ENCODE measurements at places on chromosomes 3 and 15.
A peak's percentile ranks its signal among the peaks of the same experiment; 100 is the strongest.

- no peak for DNase-seq
These were observed 514.1 kb downstream of the MAGI1 start for GRCh38 chr3:65524584-65524983.

- DNase-seq, result no peak
These were observed 24.9 kb upstream of the FAH start for GRCh38 chr15:80127911-80128310.

- no peak for DNase-seq
These were observed 586.9 kb upstream of the SGO1 start for GRCh38 chr3:20772869-20773268.

DNA sequence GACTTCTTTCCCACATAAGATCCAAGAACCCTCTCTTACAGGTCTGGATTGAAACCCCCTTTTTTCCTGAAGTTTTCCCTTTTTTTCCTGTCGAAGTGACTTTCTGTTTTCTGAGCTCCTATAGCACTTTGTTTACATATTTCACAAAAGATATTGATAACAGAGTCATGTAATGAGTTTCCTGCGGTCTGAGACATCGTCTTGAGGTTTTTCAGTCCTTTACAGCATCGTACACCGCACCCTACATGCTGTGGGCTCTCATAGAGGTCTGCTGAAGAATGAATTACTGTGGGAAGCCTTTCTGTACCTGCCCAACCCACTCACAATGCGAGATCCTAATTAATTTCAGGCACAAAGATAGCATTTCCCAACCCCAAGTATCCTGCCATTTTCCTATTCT lies 53.1 kb downstream of the MCF2L2 start:
- DNase-seq, result no peak

DNA sequence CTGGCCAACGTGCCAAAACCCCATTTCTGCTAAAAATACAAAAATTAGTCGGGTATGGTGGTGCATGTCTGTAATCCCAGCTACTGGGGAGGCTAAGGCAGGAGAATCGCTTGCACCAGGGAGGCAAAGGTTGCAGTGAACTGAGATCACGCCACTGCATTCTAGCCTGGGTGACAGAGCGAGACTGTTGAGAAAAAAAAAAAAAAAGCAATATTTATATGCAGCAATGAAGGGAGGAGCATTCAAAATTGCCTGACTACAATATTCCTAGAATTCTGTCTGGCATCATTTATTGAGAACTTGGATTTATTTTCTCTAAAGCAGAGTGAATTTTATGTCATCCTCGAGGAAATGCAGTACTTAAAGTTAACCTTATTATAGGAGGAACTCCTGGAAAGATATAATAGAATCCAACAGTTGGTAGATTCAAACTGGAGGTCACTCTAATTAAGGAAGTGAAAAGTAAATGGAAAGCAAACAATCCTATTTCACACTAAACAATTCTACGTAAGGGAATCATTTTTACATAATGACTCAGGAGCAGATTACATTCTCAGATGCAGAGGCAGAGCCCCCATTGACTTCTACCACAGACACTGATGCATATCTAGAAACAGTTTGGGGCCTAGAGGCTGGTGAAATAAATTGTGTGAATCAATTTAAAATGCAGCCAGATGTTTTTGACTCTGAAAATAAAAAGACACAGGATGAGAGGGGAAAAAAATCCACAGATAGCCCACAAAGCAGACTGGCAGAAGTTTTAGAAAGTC lies 82.1 kb upstream of the FHIT start:
- DNase-seq, result no peak

GRCh38 chr3:168618827-168619470 lies 523.2 kb upstream of the GOLIM4 start:
- no peak for DNase-seq

DNA sequence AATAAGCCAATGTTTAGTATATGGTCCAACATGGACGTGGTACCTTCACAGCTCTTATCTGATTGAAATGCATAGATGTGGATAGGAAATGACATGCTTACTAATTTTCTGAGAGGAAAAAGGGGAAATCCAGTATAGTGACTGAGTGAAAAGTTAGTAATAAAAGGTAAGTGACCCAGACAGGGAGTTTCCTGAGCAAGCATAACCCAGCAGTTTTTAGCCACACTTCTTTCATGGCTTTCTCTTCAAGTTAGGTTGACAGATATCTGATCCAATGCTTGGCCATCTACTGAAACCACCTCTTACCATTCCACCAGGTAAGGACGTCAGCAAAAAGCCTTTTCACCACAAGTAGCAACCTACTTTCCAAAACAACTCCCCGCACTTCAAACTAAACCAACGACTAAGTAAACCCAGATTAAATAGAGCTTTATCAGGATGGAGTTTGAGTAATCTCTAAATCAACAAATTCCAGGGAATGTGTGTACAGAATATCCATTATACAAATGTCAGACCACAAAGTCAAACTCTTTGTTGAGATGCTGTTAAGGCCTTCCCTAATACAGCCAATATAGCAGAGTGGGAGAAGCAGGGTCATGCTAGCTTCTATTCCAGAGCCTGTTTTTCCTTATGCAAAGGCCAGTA lies 329.7 kb downstream of the RORA start:
- peak; percentile 22 for DNase-seq

- DNase-seq, result no peak
These were observed 761 bp upstream of the GRIP2 start for GRCh38 chr3:14540821-14541385.

DNA sequence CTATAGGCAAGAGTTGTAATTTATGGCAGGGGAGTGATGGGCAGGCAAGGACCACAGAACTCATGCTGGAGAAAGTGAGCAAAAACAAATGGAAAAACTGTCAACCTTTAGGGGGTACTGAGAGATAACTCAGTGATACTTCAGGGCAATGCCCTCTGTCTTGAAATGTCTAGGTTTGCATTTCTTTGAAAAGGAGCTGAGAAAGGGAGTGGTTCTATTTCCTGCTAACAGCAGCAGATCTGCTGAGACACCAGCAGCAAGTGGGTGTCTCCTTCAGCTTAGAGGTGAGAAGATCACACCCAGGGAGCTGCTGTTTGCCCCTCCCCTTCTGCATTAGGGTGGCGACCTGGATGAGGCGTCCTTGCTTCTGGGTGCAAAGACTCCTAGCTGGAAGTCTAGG lies 42.3 kb upstream of the XIRP1 start:
- peak; percentile 52 for DNase-seq

DNA sequence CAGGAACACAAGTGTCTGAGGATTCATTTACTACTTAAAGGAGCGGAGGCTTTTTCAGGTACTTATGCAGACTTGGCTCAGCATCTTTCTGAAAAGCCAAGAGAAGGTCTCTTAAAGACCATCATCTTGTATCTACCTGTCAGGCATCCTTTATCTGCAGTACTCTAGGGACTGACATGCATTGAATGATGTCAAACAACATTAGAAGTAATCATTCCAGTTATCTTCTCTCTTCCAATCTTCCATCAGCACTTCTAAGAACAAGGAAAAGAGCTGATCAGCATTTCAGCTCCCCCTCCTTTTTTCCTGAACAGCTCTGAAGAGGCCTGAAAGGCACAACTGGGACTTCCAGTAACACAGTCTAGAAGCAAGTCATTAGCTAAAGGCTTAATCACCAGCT lies 214.8 kb downstream of the KCNH8 start:
- no peak for DNase-seq

- DNase-seq, result no peak
These were observed 40.0 kb upstream of the TRH start for GRCh38 chr3:129934234-129935123.

DNA sequence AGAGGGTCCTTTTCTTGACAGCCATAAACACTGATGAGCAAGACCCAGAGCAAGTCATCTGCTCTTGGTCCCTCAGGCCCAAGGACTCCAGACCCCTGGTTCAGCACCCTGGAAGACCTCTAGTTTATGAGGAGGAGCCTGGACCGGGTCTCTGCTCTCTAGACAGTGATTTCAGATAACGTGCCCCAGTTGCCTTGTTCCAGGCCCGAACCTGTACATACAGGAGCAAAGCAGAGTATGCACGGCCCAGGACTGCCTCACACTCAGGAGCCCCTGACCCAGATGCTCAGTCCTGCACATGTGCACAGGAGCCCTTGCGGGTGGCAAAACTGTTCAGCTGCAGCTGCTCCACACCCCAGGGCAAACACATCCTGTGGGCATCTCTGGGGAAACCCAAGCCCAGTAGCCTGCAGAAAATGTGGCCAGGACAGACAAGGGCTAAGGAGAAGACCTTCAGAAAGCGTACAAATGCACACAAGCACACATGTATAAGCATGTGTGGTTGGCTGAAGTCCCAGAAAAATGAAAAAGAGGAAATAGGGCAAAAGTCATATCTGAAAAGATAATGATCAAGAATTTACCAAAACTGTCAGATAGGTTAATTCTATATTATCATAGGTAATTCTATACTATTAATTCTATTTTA lies 59.9 kb upstream of the CORO2B start:
- DNase-seq, result no peak

DNA sequence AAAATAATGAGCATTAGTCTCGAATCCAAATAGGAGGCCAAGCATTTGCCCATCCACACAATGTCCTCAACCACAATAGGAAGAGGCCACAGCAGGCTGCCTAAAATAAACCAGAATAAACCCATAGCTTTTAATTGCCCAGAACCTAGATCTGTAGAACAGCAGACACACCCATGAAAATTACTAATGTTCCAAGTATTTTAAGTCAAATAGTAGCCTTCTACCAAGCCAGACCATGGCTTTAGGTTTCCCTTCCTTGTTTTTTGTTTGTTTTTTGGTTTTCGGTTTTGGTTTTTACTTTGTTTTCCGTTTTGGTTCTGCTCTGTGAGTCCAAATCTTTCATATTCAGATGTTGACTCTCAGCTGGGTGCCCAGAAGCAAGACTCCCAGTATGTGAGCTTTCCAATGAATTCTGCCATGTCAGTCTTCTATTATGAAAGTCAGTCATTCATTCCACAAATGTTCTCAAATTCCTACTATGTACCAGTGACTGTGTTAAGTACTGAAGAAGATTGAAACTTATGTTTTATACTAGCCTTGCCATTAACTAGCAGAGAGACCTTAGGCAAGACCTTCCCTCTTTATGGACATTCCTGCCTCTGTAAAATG lies 57.8 kb upstream of the BOC start:
- no peak for DNase-seq

GRCh38 chr3:33315826-33316225 lies 38.6 kb downstream of the FBXL2 start:
- no peak for DNase-seq

GRCh38 chr3:20524328-20524727 lies 338.3 kb upstream of the SGO1 start:
- DNase-seq, result no peak

- DNase-seq, result no peak
These were observed 7.0 kb upstream of the DMXL2 start for GRCh38 chr15:51629612-51630011.

GRCh38 chr3:14814411-14814871 lies 4.3 kb upstream of the FGD5 start:
- DNase-seq, result no peak

DNA sequence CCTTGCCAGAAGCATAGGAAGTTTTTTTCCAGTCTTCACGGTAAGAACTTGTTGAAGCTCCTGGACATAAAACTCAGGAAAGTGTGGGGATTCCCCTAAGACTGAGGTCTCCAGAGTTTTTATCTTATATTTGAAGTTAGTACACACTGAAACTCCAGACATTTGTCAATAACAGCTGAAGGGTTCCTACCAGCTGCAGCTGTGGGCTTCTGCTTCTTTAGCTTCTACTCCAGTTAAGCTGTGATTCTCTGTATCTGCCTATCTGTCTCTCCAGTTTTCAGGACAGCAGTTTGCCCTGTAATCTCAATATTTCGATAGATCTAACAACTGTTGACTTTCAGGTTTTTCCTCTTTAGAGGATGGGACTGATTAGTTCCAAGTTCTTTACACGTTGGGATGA lies 966.0 kb upstream of the SEMA6D start:
- no peak for DNase-seq

DNA sequence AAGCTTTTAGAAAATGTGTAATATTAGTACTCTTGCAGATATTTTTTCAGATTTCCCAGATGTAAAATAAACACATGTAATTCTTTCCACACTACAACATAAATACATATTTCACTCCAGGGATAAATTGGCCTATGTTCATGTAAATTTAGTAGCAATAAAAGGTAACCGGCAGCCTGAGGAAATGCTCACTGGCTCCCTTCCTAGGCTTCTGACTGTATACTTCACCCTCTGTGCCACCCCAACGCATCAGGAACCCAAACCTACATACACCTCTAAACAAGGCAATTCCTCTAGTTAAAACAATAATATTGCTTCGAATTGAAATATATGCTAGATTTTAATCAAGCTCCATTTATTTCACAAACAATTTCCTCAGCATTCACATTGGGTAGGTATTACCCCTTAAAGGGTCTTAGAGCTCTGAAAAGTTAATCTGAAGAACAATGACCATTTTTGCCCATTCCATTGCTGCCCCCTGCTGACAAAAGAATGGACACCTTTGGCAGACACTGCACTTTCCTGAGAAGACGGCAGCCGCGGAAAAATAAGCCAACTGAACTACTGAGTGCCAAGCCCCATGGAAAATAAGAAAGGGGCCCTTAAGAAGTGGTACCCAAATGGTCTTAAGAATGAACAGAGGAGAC lies 212.5 kb downstream of the OSBPL10 start:
- DNase-seq, result peak; percentile 52

GRCh38 chr3:189490749-189491148 lies 140.4 kb upstream of the TP63 start:
- no peak for DNase-seq

DNA sequence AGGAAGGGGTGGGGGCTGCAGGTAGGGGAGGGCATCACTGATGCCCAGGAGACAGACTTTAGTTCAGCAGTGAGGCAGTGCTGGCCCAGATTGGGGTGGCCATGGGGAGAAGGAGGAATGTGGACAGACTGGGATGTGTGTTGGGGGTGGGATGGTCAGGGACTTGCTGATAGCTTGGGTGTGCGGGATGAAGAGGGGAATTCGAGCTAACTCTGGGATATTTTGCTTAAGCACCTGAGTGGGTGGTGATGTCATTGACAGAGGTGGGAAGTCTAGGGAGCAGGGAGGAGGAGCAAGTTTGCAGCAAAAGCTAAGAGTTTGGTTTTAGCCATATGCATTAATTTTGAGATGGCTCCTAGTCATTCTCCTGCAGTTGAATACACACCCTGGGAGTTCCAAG lies 207.5 kb downstream of the RPLP1 start:
- DNase-seq, result no peak

GRCh38 chr15:62093809-62094208 lies 27.0 kb downstream of the C2CD4A start:
- DNase-seq, result no peak

- DNase-seq, result no peak
These were observed 24.3 kb upstream of the CAV3 start for GRCh38 chr3:8709287-8709686.

- no peak for DNase-seq
These were observed 1.8 kb downstream of the HDGFL3 start for GRCh38 chr15:83205725-83206324.

- DNase-seq, result no peak
These were observed 27.9 kb downstream of the SIDT1 start for GRCh38 chr3:113560271-113560670.

GRCh38 chr3:12588039-12589009 lies 31.4 kb downstream of the MKRN2 start:
- DNase-seq, result no peak

- no peak for DNase-seq
These were observed 218.2 kb downstream of the P3H2 start for GRCh38 chr3:189902230-189903186.

- no peak for DNase-seq
These were observed 50.5 kb downstream of the CTDSPL start for GRCh38 chr3:37912052-37912733.
